ENCODE measurements at places on chromosomes 4 and X.

- DNase-seq, result peak; percentile 43
These were observed 208.9 kb downstream of the NWD2 start for GRCh38 chr4:37453281-37453998.

DNA sequence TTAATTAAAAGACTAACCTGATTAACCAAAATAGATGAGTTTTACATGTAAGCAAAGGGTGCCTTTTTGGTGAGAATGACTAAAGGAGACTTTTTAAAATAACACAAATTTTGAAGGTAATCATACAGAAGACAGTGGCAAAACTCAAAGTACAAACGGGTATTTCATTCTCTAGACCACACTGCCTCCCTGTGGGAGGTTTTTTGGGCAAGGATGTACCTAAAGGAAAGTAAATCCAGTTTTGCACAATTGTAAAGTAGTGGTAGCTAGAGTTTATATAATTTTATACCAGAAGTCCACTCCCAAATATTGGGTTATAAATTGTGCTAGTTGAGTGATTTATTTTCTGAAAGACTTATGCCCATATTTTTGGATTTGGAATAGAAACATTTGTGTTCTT lies 201.0 kb downstream of the PAPSS1 start:
- no peak for DNase-seq

- DNase-seq, result no peak
These were observed 48.4 kb upstream of the MAP3K15 start for GRCh38 chrX:19563746-19564145.

- no peak for DNase-seq
These were observed 207.2 kb upstream of the GPRIN3 start for GRCh38 chr4:89514811-89515210.

- DNase-seq, result no peak
These were observed 1.6 kb downstream of the RCHY1 start for GRCh38 chr4:75512386-75513211.

DNA sequence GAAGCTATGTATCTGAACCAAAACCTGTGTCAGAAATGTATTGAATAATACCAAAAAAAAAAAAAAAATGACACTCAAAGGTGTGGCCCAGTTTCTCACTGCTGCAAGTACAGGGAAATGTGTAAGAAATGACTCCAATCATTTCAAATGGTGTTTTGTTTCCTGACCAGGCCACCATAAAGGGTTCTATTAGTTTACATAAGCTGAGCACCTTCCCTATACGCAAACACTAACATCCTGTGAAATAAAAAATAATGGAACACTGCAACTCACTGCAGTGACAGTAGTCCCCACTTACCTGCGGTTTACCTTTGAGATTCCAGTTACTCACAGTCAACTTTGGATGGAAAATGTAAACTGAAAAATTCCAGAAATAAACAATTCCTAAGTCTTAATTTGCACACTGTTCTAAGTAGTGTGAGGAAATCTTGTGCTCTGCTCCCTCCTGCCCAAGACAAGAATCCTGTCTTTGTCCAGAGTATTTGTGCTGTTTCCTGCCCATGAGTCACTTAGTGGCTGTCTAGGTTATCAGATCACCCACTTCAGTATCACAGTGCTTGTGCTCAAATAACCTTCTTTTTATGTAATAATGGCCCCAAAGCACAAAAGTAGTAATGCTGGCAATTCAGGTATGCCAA lies 265.3 kb downstream of the RCHY1 start:
- DNase-seq, result peak; percentile 31

DNA sequence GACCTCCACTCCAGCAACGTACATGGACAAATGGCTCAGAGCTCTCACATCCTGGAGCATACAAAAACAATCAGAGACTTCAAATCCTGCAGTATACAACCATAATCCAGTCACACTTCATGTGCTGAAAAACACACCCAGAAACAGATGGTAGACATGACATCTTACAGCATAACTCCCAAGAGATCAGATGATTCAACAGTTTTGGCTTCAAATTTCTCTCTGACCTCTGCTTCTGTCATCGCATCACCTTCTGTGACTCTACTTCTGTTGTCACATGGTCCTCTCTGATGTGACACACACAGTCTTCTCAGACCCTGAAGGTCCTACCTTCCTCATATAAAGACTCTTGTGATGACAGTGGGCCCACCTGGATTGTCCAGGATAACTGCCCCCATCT lies 18.5 kb downstream of the SUV39H1 start:
- no peak for DNase-seq

- no peak for DNase-seq
These were observed 46.1 kb upstream of the HOPX start for GRCh38 chr4:56727150-56727549.

GRCh38 chrX:40439625-40440532 lies 140.9 kb upstream of the ATP6AP2 start:
- no peak for DNase-seq

- DNase-seq, result no peak
These were observed 15.1 kb upstream of the EXOC1 start for GRCh38 chr4:55838356-55838755.

DNA sequence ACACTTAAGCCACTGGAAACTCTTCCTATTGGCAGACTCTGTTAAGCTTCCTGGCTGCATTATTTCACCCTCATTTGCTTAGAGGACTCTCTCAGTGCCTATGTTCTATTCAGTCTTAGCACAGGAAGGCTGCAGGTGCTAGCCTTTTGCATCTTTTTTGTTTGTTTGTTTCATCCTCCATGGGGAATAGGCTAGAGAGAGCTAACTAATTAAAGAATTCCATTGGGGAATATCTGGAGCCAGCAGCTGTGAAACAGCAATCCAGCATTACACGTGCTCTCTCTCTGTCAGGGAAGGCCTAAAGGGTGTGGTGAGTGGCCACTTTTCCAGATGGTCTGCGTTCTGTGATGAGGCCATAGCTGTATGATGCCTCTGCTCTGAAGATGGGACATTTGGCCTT lies 633.6 kb downstream of the SPRY1 start:
- no peak for DNase-seq

GRCh38 chr4:6961496-6962210 lies 52.0 kb downstream of the TBC1D14 start:
- DNase-seq, result no peak

DNA sequence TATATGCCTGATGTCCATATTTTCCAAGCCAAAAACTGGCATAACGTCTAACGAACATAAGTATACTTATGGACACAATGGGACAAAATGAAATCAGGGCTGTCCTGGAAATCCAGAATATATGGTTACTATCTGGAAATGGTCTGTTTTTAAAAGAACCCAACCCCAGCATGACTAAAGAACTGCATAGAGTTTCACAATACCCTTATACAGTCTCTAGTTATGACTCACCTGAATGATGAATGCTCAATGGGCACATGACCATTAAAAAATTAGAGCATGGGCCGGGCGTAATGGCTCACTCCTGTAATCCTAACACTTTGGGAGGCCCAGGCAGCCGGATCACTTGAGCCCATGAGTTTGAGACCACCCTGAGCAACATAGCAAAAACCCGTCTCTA lies 31.8 kb downstream of the AMMECR1 start:
- DNase-seq, result no peak

- DNase-seq, result no peak
These were observed 912.6 kb upstream of the LCORL start for GRCh38 chr4:18934197-18934596.

DNA sequence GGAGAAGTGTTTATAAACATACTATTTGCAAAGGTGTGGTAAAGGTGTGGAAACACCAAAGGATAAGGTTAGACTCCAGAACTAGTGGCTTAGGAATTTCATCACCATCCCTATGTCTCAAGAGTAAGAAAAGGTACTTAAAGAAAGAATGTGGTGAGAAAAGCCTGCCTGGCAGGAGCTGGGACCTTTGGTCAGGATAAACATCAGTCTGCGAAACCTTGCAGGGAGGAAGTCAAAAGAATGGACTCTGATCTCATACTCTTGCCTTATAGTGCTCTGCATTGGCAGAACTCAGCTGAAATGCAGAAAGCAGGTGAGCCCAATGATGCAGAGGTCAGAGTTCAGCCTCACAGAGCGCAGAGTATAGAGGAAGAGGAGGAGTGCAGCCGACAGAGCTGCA lies 97.2 kb upstream of the NR3C2 start:
- no peak for DNase-seq

DNA sequence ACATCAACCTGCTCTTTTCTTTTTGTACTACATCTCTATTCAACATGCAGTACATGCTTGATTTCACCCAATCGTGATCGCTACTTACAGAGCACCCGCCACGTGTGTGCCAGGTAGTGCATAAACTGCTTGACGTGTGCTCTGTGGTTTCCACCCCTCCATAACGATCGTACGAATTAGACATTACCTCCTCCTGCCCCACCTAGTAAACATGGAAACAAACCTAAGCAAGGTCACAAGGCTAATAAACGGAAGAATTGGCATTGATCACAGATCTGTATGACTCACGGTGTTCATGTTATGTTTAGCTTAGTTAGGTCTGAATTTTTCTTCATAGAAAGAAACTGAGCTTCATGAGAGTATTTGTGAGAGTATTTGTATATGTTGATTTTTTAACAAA lies 64.1 kb downstream of the STX18 start:
- no peak for DNase-seq

DNA sequence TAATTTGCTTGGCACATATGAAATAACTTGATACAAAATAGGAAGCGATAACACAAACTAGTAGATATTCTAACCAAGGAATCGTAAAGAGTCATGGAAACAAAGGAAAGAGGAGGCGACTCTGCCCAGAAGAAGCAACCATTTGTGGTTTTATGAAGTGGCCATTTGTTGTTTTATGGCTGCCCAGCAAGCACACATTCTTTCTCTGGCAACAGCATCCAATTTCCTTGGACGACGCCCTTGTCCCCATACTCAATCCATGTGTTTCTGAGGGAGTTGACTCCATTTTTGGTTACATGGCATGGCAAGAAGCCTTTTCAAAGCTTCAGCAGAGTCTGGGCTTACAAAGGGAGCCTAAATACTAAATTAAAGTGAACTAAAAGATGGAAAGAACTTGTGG lies 295.1 kb downstream of the INPP4B start:
- DNase-seq, result no peak

DNA sequence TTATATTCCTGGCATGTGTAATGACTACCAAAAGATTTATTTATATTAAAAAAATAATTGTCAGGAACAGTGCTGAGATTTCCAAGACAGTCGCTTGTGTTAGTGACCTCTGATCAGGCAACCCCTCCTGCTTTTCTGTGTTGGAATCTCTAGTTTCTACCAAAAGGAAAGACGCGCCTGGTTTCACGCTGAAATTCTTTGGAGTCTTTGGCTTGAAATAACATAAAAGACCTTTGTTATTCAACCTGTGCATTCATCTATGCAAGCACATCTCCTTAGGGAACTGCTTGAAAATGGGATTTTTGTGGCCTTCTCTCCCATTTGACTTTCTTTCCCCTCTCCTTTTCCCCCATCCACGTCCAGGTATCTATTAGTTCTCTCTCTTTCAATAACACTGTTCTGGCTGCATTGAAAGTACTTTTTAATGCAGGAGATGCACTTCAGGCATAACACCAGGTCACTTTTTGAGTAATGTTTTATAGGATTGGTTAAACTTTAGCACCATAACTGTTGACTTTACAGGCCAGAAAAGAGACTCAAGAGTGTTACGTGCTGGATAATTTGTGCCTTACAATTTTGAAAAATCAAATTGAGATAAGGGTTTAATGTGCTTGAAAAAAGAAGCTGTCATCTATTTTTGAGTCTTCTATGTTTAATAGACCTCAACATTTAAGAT lies 172.7 kb downstream of the GPAT3 start:
- no peak for DNase-seq

GRCh38 chr4:93396272-93396671 lies 432.3 kb upstream of the ATOH1 start:
- DNase-seq, result no peak

DNA sequence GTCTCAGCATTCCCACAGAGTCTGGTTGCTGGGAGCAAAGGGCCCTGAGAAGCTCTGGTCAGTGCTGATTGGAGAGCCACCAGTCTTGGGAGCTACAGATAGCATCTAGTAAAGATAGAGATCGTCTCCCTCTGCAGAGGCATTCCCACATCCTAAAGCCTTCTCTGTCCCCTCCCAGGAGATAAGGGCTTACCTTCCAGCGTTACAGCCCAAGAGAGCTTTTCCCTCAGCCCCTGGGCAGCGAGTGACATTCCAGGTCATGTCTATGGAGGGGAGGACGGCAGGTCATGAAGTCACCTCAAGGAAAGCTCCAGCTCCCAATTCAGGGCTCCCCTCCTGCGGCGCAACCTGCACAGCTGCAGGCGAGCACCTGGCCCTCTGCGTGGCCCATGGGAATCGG lies 29.9 kb downstream of the CLDN34 start:
- no peak for DNase-seq

- no peak for DNase-seq
These were observed 77.6 kb upstream of the TRAM1L1 start for GRCh38 chr4:117162976-117163375.

DNA sequence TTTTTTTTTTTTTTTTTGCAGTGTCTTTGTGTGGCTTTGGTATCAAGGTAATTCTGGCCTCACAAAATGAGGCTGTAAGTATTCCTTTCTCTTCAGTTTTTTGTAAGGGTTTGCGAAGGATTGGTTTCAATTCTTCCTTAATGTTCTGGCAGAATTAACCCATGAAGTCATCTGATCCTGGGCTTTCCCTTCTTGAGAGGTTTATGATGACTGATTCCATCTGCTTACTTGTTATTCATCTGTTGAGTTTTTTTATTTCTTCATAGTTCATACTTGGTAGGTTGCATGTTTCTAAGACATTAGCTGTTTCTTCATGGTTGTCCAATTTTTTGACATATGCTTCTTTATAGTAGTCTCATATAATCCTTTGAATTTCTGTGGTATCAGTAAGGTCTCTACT lies 181.4 kb upstream of the PDE5A start:
- no peak for DNase-seq

DNA sequence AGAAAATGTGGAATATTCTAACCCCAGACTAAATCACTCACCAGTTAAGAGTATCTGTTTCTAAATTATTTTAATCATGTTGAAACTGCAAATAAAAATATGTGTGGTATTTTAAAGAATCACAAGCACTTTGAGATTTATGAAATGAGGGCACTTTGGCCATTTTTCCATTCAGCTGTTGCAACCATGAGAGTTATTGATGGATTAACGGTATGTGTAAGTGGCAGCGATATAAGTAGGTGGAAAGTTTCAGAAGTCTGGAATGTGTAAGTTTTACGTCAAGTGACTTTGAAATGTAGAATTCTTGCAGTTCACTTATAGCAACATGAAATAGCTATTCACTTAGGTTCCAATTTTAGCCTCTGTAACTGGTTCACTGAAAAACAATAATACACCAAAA lies 905.1 kb upstream of the SLIT2 start:
- DNase-seq, result no peak

DNA sequence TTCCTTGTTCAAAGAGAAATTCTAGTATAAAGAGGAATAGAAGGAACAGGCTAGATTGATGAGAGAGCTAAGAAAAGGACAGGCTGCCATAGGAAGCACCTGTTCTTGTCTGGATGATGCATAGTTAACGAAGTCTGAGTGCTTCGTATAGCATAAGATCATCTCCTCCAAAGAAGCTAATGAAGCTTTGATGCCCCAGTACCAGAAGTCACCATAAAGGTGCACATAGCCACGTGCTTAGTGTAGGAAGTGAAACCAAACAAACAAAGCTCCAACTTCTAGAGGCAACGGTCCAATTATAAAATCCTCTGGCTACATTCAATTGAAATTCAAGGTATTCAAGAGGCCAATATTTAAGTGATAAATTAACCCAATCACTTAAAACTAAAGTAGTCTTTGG lies 31.0 kb downstream of the AFAP1 start:
- DNase-seq, result no peak

Data from NCI-H774 (cell line).